ENCODE measurements at places on chromosomes 5 and 9. TPM values are rescaled to one million over a fixed set of nuclear protein-coding genes. Genes with fewer than 3 reads are reported as not detected.
A peak's percentile ranks its signal among the peaks of the same experiment; 100 is the strongest.

The BARHL1 gene
- not detected for total RNA-seq

- H3K4me3 ChIP-seq = no peak overlapping the region
- peaks cover 7% of the 10 kb centered on the region for H3K36me3 ChIP-seq
- no peak overlapping the region for H3K27ac ChIP-seq
- H3K27me3 ChIP-seq = no peaks in the 10 kb centered on the region
- no peaks in the 10 kb centered on the region for H3K4me1 ChIP-seq
Measured at GRCh38 chr9:97366476-97366875, 45.4 kb upstream of the TDRD7 start.

DNA sequence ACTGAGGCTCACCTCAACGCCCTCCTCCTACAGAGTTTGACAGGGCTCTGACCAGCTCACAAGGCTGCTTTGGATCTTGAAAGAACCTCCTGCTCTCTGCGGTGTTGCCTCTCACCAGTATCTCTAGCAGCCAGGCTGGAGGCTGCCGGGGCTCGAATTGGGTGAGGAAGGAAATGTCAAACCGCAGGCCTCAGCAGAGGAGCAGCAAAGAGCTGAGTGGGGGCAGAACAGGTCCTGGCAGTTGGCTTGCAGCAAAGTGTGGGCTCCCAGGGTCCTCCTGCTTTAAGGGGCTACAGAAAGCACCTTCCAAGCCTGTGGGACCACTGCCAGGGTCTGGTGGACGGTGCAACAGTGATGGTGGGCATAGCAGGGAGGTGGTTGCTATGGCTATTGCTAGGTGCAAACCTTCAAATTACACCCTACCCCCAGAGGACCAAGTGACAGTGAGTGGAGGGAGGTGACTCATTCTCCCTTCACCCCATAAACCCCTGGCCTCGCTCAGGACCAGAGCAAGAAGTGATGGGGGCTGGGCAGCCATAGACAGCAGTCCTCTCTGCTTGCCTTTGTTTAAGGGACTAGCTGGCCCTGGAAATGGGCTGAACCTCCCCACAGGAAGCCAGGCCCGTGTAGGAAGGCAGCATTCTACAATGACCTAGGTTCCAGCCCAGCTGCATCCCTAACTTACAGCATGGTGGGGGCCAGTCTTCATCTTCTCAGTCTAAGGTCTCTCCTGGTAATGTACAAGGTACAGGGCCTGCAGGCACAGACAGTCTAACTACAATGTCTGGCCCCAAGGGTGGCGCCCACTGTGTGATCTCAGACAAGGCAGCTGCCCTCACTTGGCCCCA is 18.7 kb downstream of the LCP2 start:
- DNase-seq = peak; percentile 77
- no peak overlapping the region for H3K4me3 ChIP-seq
- no peak overlapping the region for H3K27ac ChIP-seq
- no peaks in the 10 kb centered on the region for H3K27me3 ChIP-seq
- H3K36me3 ChIP-seq = no peaks in the 10 kb centered on the region
- H3K4me1 ChIP-seq = peaks cover 8% of the 10 kb centered on the region

GRCh38 chr9:120161776-120162175 is 418.2 kb downstream of the CDK5RAP2 start:
- no peak overlapping the region for H3K27ac ChIP-seq
- no peak for DNase-seq
- no peak overlapping the region for H3K4me3 ChIP-seq
- H3K36me3 ChIP-seq = no peaks in the 10 kb centered on the region
- no peaks in the 10 kb centered on the region for H3K27me3 ChIP-seq
- H3K4me1 ChIP-seq = no peaks in the 10 kb centered on the region

- no peaks in the 10 kb centered on the region for H3K36me3 ChIP-seq
- H3K27me3 ChIP-seq = no peaks in the 10 kb centered on the region
- H3K4me1 ChIP-seq = no peaks in the 10 kb centered on the region
Measured at GRCh38 chr5:56669534-56670483, 145.5 kb upstream of the MAP3K1 start.

DNA sequence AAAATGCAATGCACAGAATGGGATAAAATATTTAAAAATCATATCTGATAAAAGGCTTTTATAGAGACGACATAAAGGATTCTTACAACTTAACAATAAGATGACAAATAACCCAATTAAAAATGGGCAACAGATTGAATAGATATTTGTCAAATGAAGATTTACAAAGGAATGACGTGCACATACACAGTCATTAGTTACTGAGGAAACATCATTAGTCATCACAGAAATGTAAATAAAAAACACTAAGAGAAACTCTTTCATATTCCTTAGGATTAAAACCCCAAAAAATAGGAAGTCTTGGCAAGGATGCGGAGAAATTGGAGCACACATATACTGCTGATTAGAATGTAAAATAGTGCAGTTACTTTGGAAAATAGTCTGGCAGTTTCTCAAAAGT is 1886.0 kb upstream of the CDH6 start:
- no peak for DNase-seq
- H3K27ac ChIP-seq = no peak overlapping the region
- no peaks in the 10 kb centered on the region for H3K4me1 ChIP-seq
- no peaks in the 10 kb centered on the region for H3K36me3 ChIP-seq

GRCh38 chr5:125120012-125120411 is 373.6 kb upstream of the ZNF608 start:
- H3K36me3 ChIP-seq = no peaks in the 10 kb centered on the region
- H3K4me1 ChIP-seq = no peaks in the 10 kb centered on the region
- H3K4me3 ChIP-seq = no peak overlapping the region
- no peak for DNase-seq
- no peaks in the 10 kb centered on the region for H3K27me3 ChIP-seq
